ENCODE measurements at places on chromosomes 13 and 19.

DNA sequence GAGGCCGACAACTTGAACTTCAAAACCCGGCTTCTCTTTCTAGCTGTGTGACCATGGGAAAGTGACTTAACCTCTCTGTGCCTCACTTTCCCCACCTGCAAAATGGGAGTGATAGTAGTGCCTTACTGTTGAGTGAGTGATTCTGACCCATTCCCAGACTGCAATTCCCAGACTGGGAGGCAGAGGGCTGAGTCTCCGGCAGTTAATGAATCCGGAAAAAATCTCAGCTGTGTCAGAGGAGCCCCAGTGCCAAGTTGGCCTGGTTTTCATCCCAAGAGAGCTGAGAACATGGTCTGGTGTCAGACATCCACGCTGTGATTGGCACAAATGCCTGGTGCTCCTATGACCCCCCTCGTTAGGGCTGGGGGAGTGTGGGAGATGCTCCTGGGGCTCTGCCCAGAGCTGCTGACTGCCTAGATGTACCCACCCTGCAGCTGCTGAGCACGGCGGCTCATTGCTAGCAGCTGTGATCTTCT, 50.0 kb downstream of the PIN1 start:
- H3K4me3 ChIP-seq = no peak overlapping the region
- peaks cover 3% of the 10 kb centered on the region for H3K36me3 ChIP-seq
- H3K27ac ChIP-seq = no peak overlapping the region
- peak; percentile 9 for DNase-seq
- no peaks in the 10 kb centered on the region for H3K4me1 ChIP-seq
- H3K27me3 ChIP-seq = peaks cover 17% of the 10 kb centered on the region

DNA sequence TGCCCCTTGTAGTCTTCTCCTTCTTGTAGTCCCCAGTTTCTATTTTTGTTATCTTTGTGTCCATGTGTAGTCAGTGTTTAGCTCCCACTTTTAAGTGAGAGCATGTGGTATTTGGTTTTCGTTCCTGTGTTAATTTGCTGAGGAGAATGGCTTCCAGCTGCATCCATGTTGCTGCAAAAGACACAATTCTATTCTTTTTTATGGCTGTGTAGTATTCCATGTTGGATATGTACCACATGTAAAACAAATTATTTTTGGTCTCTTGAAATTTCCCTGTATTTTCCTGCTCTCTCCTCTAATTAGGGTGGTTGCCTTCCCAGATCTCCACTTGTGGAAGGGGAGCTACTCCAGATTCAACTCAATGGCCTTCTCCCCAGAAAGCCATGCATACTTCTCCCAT, 813.8 kb downstream of the UQCRFS1 start:
- no peak overlapping the region for H3K27ac ChIP-seq
- peaks cover 1% of the 10 kb centered on the region for H3K27me3 ChIP-seq
- H3K4me3 ChIP-seq = no peak overlapping the region

GRCh38 chr13:34322014-34322742, 504.2 kb downstream of the RFC3 start:
- H3K4me1 ChIP-seq = no peaks in the 10 kb centered on the region
- DNase-seq = no peak
- H3K4me3 ChIP-seq = no peak overlapping the region
- H3K27ac ChIP-seq = no peak overlapping the region

DNA sequence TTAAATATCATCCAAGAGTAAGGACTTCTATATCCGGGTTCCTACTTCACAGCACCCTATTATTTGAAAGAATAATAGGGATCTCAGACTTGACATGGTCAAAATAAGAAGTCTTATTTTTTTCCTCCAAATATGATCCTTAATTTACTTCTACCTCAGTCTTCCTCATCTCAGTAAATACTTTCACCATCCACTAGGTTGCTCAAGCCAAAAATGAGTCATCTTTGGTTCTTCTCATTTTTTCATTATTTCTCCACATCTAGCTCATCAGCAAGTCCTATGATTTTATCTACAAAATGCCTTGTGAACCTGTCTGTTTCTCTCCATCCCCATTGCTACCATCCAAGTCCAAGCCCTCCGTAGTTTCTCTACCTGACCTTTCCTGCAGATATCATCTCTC, 121.9 kb upstream of the GJB6 start:
- H3K4me1 ChIP-seq = no peaks in the 10 kb centered on the region
- H3K4me3 ChIP-seq = no peak overlapping the region
- H3K36me3 ChIP-seq = no peaks in the 10 kb centered on the region
- no peak for DNase-seq
- peaks cover 3% of the 10 kb centered on the region for H3K27me3 ChIP-seq

GRCh38 chr13:111626371-111627305, 306.2 kb downstream of the TEX29 start:
- no peak for DNase-seq
- no peak overlapping the region for H3K27ac ChIP-seq
- H3K4me3 ChIP-seq = no peak overlapping the region
- peaks cover 4% of the 10 kb centered on the region for H3K4me1 ChIP-seq
- peaks cover 5% of the 10 kb centered on the region for H3K36me3 ChIP-seq
- H3K27me3 ChIP-seq = peaks cover 7% of the 10 kb centered on the region

DNA sequence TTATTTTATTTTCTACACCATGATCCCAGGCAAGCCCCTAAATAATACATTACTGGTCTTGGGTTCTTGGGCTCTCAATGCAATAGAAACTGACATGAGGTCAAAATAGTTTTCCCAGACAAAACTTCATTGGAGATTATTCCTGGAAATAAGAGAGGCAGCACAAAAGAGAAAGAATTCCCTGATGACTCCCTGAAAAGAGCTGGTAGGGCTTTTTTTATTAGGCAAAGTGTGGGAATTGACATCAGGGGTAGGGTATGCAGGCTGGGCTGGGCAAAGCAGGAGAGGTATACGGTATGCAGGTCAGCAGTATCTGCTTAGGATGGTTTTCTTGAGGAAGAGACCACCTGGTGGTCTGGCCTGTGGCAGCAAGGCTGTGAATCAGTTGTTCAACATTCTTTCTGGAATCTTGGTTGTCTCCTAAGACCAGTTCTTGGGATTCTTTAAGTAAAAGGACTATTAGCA, 9.3 kb upstream of the IGFL3 start:
- DNase-seq = no peak
- peak overlapping the region; percentile 99 for H3K27ac ChIP-seq
- peaks cover 5% of the 10 kb centered on the region for H3K36me3 ChIP-seq
- H3K4me1 ChIP-seq = peaks cover 17% of the 10 kb centered on the region
- peaks cover 6% of the 10 kb centered on the region for H3K27me3 ChIP-seq

GRCh38 chr19:20182222-20182785, 15.3 kb downstream of the ZNF486 start:
- H3K4me1 ChIP-seq = no peaks in the 10 kb centered on the region
- peaks cover 16% of the 10 kb centered on the region for H3K36me3 ChIP-seq
- H3K27me3 ChIP-seq = no peaks in the 10 kb centered on the region
- no peak overlapping the region for H3K4me3 ChIP-seq
- no peak for DNase-seq

DNA sequence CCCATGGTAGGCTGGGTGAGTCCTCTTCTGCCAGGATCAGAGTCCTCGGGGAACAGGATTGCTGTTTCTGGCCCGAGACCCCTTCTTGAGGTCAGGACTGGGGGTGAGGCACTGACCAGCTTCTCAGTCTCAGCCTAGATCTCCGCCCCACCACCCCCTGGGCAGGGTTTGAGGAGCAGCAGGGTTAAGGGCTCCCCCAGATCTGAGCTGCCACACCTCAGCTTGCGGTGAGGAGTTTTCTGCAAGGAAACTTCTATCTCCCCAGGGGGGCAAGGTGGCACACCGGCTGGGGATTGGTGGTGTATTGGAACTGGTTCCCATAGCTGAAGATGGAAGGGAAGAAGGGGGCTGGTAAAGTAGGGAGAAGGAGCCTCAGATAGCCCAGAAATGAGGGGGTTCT, 19.5 kb downstream of the CHST8 start:
- no peaks in the 10 kb centered on the region for H3K36me3 ChIP-seq
- H3K27ac ChIP-seq = no peak overlapping the region
- no peak overlapping the region for H3K4me3 ChIP-seq
- peaks cover 5% of the 10 kb centered on the region for H3K27me3 ChIP-seq
- H3K4me1 ChIP-seq = peaks cover 8% of the 10 kb centered on the region

DNA sequence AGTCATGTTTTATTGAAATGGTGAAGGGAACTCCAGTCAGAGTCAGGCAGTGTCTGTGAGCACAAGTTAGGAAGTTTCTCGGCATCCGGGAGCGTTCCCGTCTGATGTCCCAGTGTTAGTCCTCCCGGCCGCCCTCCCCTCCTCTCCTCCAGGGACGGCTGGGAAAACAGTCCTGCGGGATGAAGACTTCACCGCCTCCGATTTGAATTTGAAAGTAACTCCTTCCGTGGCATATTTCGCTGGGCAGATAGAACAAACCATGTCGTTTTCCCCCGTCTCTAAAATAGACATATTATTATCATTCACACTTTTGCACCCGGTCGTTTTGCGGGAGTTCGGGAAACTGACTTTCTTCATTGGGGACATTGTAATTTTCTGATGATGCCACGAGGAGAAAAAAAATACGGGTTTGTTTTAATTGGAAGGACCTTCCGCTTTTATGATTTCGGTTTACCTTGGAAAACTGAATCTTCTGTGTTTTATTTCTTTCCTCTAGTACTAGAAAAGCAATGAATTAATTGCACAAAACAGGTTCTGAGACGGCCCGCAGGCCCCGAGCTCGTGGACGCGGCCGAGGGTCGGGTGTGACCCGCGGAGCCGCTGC, 76.6 kb downstream of the ZIC5 start:
- no peaks in the 10 kb centered on the region for H3K36me3 ChIP-seq
- peaks cover 13% of the 10 kb centered on the region for H3K27me3 ChIP-seq
- peak; percentile 26 for DNase-seq
- H3K4me1 ChIP-seq = peaks cover 8% of the 10 kb centered on the region

DNA sequence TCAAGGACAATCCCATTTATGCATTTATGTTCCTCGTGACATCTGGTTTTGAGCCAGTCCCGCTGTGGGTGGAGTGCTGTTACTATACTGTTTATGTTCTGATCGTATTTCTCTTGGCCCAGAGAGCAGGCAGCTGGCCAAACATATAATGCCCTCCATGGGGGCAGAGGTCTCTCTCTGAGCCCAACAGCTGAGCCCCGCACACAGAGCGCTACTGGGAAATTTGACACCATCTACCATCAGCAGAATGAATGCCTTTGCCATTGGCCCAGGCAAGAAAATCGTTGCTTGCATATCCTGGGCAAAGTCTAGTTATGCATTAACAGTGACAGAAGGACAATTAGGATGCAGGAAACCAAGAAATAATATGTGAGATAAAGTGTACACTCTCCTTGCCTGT, 126.8 kb upstream of the CACNA1A start:
- no peak for DNase-seq
- H3K36me3 ChIP-seq = peaks cover 3% of the 10 kb centered on the region
- no peak overlapping the region for H3K27ac ChIP-seq
- H3K27me3 ChIP-seq = no peaks in the 10 kb centered on the region
- no peaks in the 10 kb centered on the region for H3K4me1 ChIP-seq
- no peak overlapping the region for H3K4me3 ChIP-seq

DNA sequence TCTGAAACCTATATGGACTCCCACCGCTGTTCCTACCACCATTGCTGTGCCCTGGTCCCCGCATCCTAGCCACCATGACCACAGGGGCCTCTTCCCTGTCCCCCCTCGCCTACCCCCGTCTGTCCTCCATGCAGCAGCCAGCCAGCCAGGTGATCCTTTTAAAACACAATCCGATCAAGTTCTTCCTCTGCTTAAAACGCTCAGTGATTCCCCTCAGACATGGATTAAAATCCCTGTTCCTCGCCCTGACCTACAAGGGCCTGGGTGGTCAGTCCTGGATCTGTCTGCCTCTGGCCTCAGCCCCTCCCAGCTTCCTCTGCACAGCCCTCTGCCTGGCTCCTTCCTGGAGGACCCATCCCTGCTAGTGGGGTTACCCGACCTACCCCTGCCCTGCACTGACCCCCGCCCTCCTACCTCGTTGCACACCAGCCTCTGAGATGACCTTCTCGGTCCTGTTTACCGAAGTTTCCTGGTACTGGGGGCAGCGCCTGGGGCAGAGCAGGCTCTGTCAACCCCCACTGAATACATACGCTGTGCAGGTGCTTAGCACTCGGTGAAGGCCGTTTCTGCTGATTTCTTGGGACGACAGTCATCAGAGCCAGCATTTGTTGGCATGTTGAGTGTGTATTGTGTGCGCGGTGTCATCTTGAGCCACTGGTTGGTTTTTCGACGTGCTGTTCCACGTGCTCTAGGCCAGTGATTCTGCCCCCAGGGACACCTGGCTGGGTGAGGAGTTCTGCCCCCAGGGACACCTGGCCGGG, 14.7 kb upstream of the LENG8 start:
- no peaks in the 10 kb centered on the region for H3K36me3 ChIP-seq
- H3K27ac ChIP-seq = no peak overlapping the region
- H3K4me3 ChIP-seq = peak overlapping the region; percentile 42
- DNase-seq = no peak
- peaks cover 4% of the 10 kb centered on the region for H3K27me3 ChIP-seq

GRCh38 chr13:95707442-95708390, 30.8 kb downstream of the DNAJC3 start:
- peaks cover 5% of the 10 kb centered on the region for H3K36me3 ChIP-seq
- H3K27me3 ChIP-seq = peaks cover 1% of the 10 kb centered on the region
- no peak for DNase-seq
- no peak overlapping the region for H3K27ac ChIP-seq

GRCh38 chr13:110536006-110536693, 25.4 kb downstream of the RAB20 start:
- H3K36me3 ChIP-seq = no peaks in the 10 kb centered on the region
- H3K27me3 ChIP-seq = peaks cover 2% of the 10 kb centered on the region
- no peak overlapping the region for H3K27ac ChIP-seq
- H3K4me3 ChIP-seq = no peak overlapping the region
- no peak for DNase-seq

DNA sequence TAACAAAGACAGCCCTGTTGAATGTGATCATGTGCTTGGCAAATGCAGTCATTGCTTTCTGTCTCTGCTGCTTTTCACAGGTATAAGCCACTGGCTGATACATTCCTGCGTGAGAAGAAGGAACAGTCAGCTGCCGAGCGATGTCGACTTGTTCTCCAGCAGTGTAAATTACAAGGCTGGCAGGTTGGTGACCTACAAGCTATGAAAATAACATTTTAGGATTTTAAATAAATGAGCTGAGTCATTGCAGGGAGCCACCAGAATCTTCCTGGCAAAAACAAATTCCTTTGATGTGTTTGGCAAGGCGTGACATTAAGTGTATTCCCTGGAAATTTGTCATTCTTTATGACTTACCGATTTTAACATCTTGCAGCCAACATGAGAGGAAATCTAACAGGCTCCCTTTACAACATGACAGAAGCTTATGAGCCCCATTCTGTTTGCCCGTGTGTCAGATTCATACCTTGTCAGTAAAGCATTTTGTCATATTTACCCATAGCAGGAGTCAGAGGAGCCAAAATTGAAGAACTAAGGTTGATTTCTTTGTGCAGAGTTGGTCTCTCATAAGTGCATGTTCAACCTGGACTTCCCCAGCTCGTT, 471.4 kb downstream of the MYO16 start:
- H3K4me1 ChIP-seq = peaks cover 13% of the 10 kb centered on the region
- H3K4me3 ChIP-seq = no peak overlapping the region
- H3K27me3 ChIP-seq = no peaks in the 10 kb centered on the region
- DNase-seq = no peak

- no peak overlapping the region for H3K4me3 ChIP-seq
- no peak for DNase-seq
- peak overlapping the region; percentile 30 for H3K27ac ChIP-seq
- no peaks in the 10 kb centered on the region for H3K36me3 ChIP-seq
- peaks cover 7% of the 10 kb centered on the region for H3K27me3 ChIP-seq
- peaks cover 43% of the 10 kb centered on the region for H3K4me1 ChIP-seq
These were observed 32.6 kb upstream of the SLC46A3 start for GRCh38 chr13:28751175-28751960.

GRCh38 chr13:23554000-23554399, 16.2 kb upstream of the TNFRSF19 start:
- DNase-seq = no peak
- H3K36me3 ChIP-seq = no peaks in the 10 kb centered on the region
- H3K4me1 ChIP-seq = peaks cover 4% of the 10 kb centered on the region
- no peaks in the 10 kb centered on the region for H3K27me3 ChIP-seq
- no peak overlapping the region for H3K27ac ChIP-seq
